ENCODE measurements at places on chromosomes 12 and 14.

GRCh38 chr12:123127182-123127495 is 23.8 kb downstream of the PITPNM2 start:
- DNase-seq: no peak

GRCh38 chr12:9404469-9405260 is 196.5 kb upstream of the PZP start:
- no peak for DNase-seq

DNA sequence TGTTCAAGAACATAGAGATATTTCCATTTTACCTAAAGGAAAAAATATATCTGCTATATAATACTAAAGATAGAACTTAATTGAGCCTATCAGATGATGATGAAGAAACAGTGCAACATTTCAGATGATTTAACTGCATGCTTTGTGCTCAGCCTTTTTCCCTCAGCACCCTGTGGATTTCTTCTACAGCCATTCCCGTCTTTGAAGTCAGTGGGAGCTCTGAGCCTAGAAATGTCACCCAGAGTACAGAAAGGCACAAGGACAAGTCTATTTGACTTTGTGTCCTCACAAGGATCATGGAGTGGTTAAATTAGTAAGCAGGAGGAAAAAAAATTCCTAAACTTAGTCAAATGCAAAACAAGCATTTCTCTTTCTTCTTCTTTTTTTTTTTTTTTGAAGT is 994.0 kb upstream of the FLRT2 start:
- DNase-seq: no peak

- peak; percentile 12 for DNase-seq
Measured at GRCh38 chr12:5960783-5961182, 15.7 kb upstream of the ANO2 start.

DNA sequence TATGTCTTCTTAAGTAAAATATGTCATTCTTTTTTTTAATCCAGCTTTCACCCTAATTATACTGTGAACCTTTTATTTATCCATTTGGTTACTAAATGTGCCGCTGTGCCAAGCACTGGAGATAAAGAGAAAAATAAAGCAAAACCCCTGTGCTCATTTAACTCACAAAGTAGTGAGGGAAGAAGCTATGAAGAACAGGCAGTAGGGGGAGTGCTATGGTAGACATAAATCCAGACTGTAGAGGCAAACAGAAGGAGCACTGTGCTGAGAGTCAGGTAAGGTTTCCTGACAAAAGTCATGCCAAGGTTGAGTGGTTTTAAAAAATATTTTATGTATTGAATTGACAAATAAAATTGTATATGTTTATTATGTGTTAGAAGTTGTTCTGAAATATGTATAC is 188.5 kb upstream of the SYT10 start:
- DNase-seq: no peak

- no peak for DNase-seq
Measured at GRCh38 chr12:40314927-40315326, 90.1 kb downstream of the LRRK2 start.

DNA sequence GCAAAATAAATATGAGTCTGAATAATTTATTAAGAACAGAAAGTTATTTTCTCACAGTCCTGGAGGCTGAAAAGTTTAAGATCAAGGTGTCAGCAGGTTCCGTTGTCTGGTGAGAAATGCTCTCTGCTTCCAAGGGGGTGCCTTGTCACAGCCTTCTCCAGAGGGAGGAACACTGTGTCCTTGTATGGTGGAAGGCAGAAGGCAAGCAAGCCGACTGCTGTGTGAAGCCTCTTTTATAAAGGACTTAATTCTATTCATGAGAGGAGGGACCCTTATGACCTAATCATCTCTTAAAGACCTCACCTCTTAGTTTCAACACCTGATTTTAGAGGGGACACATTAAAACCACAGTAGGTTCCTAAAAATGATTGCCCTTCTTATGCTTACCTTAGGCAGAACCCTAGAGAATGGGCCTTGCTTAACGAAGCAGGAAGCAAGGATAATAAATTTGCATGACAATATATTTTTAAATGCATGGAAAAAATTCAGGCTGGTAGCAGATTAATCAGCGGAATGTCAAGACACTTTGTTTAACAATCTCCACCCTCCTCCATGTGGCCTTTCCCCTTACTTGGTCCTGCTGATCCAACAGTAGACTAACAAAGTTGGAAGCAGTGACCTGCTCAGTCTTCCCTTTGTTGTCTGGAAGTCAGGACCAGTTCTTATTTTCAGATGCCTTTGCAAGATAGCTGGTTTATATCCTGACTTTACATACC is 154.9 kb downstream of the DYRK2 start:
- DNase-seq: no peak

GRCh38 chr12:12807970-12808702 is 5.0 kb upstream of the DDX47 start:
- peak; percentile 82 for DNase-seq

DNA sequence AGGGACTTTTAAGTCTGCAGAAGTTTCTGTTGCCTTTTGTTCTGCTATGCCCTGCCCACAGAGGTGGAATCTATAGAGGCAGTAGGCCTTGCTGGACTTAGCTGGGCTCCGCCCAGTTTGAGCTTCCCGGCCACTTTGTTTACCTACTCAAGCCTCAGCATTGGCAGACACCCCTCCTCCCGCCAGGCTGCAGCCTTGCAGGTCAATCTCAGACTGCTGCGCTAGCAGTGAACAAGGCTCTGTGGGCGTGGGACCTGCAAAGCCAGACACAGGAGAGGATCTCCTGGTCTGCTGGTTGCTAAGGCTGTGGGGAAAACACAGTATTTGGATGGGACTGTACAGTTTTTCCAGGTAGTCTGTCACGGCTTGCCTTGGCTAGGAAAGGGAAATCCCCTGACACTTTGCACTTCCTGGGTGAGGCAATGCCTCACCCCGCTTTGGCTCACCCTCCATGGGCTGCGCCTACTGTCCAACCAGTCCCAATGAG is 43.7 kb downstream of the CCDC59 start:
- DNase-seq: no peak

GRCh38 chr12:72277415-72277814 is 5.2 kb downstream of the TRHDE start:
- DNase-seq: no peak

- DNase-seq: no peak
Measured at GRCh38 chr14:85934886-85935254, 404.9 kb downstream of the FLRT2 start.

DNA sequence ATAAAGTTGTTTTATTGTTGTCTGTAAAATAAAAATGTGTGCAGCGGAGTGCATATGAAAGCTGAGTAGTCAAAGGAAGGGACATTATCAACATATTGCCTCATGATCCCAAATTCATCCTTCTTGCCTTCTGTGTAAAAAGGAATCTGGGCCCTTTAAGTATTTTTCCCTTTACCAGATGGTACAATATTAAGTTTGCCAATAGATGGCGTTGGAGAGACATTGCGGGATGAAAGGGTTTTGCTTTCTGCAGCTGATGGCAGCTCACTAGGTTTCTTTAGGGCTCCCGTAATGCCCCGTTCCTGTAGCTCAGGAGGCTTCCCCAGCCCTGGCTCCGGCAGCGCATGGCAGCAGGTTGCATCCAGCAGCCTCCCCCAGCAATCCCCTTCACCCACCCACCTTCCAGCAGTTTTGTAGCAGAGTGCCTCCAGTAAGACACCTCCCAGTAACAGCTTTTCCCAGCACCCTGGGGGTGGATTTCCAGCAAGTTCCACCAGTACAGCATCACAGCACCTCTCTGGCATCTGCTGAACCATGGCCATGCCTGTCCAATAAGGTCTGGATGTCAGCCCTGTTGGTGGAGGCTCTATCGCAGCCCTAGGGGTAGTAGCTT is 354.4 kb downstream of the MED13L start:
- peak; percentile 25 for DNase-seq

GRCh38 chr14:100660882-100661635 is 65.6 kb upstream of the DLK1 start:
- DNase-seq: no peak

DNA sequence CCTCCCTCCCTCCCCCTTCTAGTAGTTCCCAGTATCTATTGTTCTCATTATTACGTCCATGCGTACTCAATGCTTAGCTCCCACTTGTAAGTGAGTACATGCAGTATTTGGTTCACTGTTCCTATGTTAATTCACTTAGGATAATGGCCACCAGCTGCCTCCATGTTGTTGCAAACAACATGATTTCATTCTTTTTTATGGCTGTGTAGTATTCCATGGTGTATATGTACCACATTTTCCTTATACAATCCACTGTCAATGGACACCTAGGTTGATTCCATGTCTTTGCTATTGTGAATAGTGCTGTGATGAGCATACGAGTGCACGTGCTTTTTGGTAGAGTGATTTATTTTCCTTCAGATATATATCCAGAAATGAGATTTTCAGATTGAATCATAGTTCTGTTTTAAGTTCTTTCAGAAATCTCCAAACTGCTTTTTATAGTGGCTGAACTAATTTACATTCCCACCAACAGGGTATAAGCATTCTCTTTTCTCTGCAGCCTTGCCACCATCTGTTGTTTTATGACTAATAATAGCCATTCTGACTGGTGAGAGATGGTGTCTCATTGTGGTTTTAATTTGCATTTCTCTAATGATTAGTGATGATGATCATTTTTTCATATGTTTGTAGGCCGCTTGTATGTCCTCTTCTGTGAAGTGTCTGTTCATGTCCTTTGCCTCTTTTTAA is 17.9 kb upstream of the CLEC7A start:
- DNase-seq: no peak

- no peak for DNase-seq
Measured at GRCh38 chr14:58780185-58780584, 142.4 kb downstream of the DACT1 start.

GRCh38 chr14:37707716-37708115 is 112.3 kb downstream of the TTC6 start:
- DNase-seq: no peak

DNA sequence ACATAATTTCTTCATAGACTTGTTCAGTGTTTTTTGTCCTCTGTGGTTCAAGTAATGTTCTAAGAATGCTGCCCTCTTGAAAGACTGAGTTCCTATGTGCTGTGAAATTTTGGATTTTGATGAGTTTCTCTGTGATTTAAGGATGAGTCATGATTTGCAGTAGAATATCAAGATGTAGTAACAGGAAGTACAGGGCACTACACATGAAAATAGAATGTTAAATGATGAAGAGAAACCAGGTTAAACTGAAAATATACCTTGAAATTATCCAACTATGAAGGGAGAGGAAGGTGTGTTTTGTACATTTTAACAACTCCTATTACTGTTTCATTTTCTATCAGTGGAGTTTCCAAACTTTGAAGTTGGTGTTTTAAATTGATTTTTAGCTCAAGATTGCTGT is 4.8 kb downstream of the ELK3 start:
- DNase-seq: no peak

DNA sequence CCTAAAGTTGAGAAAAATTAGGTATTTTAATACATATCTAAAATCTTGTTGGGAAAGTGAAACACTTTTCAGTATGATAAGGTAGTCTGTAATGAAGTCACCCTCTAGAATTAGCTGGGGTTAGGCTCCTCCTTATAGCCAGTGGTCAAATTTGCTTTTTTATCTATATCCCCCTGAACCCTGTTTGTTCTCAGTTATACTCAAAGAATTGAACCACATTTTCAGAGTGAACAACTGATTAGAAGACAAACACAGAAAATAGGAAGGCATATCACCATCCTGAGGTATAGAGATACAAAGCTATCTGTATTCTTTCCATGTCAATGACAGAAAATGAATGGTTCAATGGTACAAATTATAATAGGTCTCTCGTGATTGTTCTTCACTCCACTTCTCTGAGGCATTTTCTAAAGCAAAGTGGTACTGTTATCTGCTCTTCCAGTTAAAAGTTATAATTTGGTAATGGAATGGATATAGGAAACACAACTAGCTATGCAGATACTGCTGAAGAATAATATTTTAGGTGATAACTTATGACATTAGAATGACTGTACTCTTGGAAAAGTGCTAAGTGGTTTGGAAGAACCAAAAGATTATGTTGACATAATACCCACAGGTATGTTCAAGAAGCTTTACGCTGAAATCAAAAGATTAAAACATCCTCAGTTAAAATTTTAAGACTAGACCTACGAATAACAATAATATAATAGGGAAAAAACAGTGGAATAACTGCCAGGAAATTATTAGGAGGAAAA is 27.6 kb downstream of the WASHC3 start:
- no peak for DNase-seq
